ENCODE measurements at places on chromosomes 12 and 14.

- DNase-seq = no peak
Measured at GRCh38 chr12:68117661-68118060, 41.9 kb downstream of the IFNG start.

DNA sequence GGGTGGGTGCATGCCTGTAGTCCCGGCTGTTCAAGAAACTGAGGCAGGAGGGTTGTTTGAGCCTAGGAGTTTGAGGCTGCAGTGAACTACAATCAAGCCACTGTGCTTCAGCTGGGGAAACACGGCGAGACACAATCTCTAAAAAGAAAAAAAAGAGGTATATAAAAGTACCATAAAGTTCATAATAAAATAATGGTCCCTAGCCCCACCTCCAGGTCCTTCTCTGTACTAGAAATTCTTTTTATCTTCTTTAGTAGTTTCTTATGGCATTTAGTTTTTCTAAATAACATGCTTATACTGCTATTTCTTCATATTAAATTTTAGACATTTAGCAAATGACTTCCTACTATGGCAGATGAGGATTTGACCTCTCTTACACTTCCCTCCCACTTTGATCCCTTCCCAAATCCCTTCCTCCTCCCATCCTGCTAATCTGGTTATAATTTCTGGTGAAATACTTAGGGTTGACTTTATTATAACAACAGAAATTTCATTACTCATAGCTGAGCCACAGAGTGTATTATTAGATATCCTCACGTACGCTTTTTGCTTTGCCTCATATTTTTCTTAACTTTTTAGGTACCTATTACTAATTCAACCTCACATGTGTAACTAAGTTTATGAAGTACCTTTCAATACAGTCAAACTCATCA, 94.7 kb downstream of the SLC41A2 start:
- no peak for DNase-seq

DNA sequence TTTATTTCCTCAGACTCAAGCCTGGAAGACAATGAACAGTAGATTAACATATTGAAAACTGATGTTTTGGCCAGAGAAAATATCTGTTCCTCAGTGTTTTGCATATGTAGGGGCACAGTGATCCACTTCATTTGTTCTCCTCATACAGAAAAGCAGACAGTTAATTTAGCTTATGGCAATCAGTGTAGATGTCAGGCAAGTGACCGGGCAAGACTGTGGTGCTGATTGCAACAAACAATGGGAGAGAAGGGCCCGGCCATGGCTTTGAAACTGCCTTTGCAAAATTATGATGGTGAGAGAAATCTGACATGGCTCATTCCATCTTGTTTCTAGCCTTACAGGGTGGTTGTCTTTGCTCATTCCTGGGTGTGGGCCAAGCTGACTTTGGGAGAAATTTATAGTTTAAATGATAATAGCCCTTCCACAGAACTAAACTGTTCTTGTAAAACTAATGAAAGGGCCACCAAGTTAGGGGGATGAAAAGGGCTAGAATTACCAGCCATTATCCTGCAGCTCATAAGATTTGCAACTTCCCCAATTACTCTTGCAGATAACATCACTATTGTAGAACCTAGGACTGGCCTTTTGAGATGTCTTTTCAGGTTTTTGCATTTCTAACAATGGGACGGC, 220.3 kb downstream of the KTN1 start:
- no peak for DNase-seq

- DNase-seq = peak; percentile 61
Measured at GRCh38 chr12:54463034-54463433, 10.4 kb downstream of the GTSF1 start.

- no peak for DNase-seq
Measured at GRCh38 chr14:91232052-91232451, 12.5 kb downstream of the GPR68 start.

- no peak for DNase-seq
Measured at GRCh38 chr12:70615174-70615866, 21.9 kb downstream of the PTPRB start.

Data from adrenal gland (tissue), 19 donors.